ENCODE measurements at places on chromosomes 7 and 10.

DNA sequence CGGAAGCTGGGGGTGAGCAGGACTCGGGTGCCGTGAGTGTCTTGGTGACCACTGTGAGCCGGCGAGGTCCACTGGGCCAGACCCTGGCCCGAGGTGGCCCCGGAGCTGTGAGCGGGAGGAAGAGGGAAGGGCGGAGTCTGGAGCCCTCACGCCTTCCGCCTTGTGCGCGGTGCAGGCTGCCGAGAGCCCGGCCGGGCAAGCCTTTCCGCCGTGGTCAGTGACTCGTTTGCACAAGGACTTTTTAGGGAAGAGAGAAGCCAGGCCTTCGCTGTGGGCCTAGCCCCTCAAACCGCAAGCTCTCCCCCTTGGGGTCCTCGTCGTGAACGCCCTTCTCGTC, 40.9 kb upstream of the ZNF32 start:
- DNase-seq = no peak

- DNase-seq = no peak
Measured at GRCh38 chr10:53699684-53700083, 927.1 kb upstream of the MBL2 start.

DNA sequence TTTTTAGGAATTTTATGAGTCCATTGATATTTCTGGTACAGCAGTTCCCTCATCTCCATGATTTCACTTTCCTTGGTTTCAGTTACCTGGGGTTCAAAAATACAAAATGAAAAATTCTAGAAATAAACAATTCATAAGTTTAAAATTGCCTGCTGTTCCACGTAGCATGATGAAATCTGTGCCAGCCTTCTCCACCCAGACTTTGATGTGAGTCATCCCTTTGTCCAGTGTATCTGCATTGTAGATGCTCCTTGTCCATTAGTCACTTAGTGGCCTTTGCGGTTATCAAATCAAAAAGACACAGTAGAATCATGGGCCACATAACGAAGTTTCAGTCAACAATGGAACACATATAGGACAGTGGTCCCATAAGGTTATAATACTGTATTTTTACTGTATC, 286.9 kb downstream of the PTEN start:
- no peak for DNase-seq

DNA sequence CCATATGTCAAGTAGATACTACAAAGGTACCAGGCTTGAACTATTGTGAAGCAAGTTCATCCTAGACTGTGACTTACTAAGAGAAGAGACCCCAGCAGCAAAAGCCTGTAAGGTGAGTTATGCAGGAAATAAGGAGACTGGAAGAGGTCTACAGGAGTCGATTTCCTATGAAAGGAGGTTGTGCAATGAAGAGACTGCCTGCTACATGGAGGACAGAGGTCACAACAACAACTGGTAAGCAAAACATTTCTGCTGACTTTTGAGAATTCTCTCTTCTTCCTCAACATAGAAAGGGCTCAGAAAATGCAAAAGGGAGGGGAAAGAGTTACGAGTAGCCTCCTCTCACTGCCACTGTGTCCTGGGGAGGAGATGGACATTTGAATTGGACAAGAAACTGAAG, 42.4 kb downstream of the PDK4 start:
- no peak for DNase-seq

DNA sequence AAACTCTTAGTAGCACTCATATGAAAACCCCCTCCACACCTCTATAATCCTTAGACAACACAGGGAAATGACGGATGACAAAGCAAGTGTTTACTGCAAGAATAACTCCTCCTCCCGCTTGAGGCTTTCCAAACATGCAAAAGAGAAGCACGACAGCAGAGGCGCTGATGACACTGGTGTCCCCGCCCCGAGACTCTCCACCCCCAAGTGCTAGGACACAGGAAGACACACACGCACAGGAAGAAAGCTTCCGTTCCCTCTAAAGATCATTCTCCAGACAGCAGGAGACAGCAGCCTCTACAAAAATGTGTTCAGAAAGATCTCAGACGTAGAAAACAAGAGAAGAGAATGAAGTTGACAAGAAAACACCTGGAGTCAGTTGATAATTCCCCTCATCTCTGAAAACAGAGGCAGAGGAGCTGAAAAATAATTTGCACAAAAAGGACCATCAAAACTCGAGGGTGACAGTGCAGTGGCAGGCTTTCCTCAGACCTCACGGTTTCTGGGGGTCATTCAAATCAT, 90.2 kb downstream of the DLG5 start:
- DNase-seq = peak; percentile 53

DNA sequence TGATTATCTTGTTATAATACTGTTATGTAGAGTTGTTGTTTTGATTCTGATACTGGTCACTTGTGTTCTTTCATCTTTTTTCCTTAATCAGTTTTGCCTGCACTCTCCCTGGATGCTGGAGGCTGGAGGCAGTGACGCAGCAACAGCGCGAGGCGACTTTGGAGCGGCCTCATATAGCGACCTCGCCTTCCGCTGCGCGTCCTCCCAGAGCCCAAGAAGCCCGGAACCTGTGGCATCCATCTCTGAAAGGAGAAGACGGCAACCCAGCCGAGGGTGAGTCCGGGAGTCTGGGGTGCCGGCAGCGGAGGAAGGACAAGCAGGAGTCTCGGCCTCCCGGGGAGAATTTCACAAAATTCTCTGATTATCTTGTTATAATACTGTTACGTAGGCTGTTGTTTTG, 161.2 kb downstream of the ZNF33B start:
- no peak for DNase-seq

- DNase-seq = no peak
Measured at GRCh38 chr10:32454148-32454547, 8.2 kb downstream of the CCDC7 start.

DNA sequence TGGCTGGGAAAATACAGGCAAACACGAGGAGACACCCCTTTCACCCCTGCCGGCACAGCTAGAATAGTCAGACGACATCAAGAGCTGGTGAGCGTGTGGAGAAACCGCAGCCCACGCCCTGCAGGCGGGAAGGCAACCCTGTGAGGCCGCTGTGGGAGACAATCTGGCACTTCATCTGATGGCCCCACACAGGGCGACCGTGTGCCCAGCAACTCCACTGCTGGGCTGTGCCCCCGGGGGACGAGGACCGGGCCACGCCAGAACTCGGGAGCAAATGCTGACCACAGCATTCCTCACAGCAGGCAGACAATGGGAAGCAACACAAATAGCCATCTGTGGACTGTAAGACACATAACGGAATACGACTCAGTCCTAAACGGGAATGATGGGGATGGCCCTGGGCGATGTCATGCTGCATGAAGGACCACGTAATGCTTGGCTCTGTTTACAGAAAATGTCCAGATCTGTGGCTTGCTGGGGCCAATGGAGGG, 58.9 kb downstream of the CFAP46 start:
- no peak for DNase-seq

DNA sequence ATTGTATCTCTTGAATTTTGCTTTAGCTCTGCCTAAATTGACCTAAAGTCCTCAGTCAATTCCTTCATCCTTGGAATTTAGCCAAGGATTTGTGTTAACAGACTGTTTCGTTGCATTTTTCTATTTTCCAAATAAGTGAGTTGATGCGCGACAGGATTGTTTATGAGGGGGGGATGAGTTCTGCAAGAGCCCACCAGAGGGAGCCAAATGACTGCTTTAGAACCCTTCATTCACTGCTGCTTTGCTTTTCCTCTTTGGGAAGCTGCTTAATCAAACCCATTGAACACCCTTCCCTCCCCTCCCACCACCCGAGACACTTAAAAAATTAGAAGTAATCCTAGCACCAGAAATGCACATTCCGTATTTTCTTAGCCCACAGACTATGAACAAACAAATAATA, 33.7 kb upstream of the PTF1A start:
- DNase-seq = peak; percentile 77

GRCh38 chr10:89526358-89526757, 9.0 kb downstream of the SLC16A12 start:
- DNase-seq = no peak

DNA sequence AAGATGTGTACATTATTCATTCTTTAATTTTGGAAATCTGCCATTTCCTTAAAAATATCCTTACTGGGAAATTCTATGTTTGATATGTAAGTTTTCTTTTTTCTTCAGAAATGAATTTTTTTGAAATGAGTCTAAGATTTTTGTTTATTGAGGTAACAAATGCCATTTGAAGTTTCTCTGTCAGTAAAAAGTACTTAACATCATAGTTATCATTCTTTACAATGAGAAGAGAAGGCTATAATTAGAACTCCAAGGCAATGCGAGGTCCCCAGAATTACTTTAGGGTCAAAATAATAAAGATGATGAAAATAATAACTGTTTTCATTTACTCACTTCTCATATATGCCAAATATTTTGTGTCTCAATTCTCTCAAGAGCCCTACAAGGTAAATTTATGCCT, 37.0 kb upstream of the RHOBTB1 start:
- DNase-seq = no peak

- no peak for DNase-seq
Measured at GRCh38 chr7:133294234-133294633, 41.4 kb downstream of the EXOC4 start.

DNA sequence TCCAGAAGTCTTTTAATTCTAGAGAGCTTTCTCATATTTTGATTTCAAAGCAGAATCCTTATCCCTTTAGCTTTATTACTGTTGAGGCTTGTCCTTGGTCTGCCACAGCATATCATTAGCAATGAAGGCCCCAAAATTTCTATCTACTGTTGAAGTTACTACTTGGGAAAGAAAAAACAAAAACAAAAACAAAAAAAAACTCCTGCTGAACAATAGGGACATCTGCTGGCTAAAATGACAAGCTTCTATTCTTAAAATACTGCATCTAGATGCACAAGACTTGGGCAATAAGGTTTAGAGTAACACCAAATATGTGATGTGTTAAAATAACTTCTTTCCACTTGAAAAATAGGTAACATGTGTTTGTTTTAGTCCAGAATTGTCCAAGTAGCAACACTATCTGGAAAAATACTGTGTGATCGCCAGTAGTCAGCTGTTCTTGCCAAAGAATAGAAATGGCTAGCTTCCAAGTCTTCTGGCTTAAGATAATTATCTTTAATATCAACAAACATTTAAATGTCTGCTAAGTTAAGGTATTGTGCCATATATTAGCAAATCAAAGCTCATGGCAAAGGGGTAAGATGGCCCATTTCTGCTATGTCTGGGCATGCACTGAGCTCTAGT, 3.8 kb upstream of the DMTF1 start:
- peak; percentile 76 for DNase-seq

Data from pons (tissue), 1 donor.